Activated T-cell treated with anti-CD3 and anti-CD28 coated beads, Interleukin-2, amount 50 U/mL, for 24 hours (primary cell): ENCODE measurements at places on chromosomes 6 and 20.

DNA sequence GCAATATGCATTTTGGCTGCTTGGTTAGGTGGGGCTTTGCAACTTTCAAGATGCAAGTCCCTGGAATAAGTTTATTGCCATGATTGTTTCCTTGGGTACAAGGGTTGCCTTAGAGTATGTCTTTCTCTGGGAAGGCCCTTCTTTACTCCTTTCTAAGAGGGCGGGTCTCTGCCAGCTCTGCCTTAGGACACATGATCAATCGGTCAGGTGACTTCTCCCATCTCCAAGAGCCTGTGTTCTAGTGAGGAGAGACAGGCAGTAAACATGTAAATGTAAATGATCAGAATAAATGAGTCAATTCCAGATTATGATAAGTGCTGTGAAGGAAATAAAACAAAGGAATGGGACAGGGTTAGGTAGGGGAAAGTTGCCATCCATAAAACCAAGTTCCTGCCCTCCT, 43.2 kb upstream of the BCAS1 start:
- H3K4me3 ChIP-seq = no peak overlapping the region
- peaks cover 2% of the 10 kb centered on the region for H3K4me1 ChIP-seq
- H3K27me3 ChIP-seq = peaks cover 5% of the 10 kb centered on the region
- DNase-seq = no peak

DNA sequence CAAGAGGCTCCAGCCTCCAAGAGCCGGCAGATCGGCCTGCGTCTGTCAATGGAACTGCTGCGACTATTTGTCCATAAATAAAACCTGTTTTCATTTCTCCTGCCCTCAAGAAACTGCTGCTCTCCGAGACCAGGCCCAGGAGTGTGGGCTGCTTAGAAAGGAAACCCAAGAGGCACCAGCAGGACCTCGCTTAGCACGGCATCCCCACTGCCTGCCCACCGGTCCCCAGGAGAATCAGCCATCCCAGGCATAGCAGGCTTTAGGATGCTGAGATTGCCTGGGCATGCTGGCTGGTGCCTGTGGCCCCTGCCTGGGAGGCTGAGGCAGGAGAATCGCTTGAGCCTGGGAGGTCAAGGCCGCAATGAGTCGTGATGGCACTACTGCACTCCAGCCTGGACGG, 17.6 kb downstream of the NTSR1 start:
- DNase-seq = peak; percentile 24
- H3K27ac ChIP-seq = no peak overlapping the region
- H3K4me3 ChIP-seq = no peak overlapping the region
- H3K27me3 ChIP-seq = no peaks in the 10 kb centered on the region

DNA sequence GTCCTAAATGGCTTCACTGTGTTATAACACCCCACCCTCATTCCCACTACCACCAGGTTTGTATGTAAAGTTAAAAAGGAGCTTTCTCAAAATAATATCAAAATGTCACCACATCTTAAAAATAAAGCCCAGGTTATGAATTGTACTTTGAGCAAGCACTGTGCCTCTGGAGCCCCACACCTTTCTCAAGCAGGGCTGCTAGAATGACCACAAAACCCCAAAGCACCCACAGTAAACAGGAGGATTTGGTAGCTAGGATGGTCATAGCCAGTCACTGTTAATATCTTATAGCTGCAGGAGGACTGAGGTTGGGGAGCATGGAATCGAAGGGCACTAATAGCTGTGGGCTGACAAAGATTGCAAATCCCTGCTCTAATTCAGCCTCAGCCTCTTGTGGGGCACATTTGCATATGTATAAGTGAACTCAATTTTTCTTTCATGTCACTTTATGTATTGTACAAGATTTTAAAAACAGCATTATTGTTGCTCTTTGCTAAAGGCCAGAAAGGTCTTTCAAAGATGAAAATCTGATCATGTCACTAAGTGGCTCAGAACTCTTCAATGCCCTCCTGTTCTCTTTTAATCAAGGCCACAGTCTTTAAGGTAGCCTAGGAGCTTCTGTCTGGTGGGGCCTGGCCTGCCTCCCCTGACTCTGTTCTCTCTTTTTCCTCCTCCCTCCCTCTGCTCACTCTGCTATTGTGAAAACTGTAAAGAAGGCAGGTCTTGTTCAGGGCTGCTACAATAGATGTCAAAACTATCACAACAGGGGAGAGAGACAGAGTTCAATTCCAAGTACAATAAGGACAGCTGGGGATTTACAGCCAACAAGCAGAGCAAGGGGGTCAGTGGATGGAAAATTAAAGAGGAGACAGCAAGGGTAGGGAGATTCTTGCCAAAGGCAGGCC, 101.6 kb downstream of the TMEM200A start:
- no peak for DNase-seq
- H3K4me1 ChIP-seq = peaks cover 9% of the 10 kb centered on the region
- H3K4me3 ChIP-seq = no peak overlapping the region
- no peaks in the 10 kb centered on the region for H3K36me3 ChIP-seq
- no peak overlapping the region for H3K27ac ChIP-seq

DNA sequence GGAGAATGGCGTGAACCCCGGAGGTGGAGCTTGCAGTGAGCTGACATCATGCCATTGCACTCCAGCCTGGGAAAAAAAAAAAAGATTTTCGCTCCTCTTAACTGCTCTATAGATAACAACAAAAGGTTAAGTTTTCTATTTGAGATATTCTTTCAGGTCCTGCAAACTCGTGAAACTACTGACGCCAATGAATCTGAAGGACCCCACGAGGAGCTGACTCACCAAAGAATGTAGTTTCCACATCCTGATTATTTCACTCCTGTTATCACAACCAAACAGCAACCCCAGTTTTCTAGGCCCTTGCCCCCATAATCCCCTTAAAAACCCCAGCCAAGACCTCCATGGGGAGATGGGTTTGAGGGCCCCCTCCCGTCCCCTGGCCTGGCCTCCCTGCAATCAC, 58.7 kb downstream of the OTOR start:
- H3K27me3 ChIP-seq = peaks cover 59% of the 10 kb centered on the region
- no peak overlapping the region for H3K27ac ChIP-seq
- H3K4me1 ChIP-seq = no peaks in the 10 kb centered on the region
- no peak overlapping the region for H3K4me3 ChIP-seq

- H3K27ac ChIP-seq = peak overlapping the region; percentile 15
- no peak overlapping the region for H3K4me3 ChIP-seq
- H3K27me3 ChIP-seq = no peaks in the 10 kb centered on the region
- H3K4me1 ChIP-seq = peaks cover 17% of the 10 kb centered on the region
Observed at GRCh38 chr6:110216140-110216539, 35.9 kb downstream of the CDC40 start.

GRCh38 chr6:156699017-156699421, 78.2 kb upstream of the ARID1B start:
- H3K4me3 ChIP-seq = no peak overlapping the region
- peaks cover 22% of the 10 kb centered on the region for H3K4me1 ChIP-seq
- no peaks in the 10 kb centered on the region for H3K36me3 ChIP-seq
- H3K27ac ChIP-seq = no peak overlapping the region
- no peak for DNase-seq

DNA sequence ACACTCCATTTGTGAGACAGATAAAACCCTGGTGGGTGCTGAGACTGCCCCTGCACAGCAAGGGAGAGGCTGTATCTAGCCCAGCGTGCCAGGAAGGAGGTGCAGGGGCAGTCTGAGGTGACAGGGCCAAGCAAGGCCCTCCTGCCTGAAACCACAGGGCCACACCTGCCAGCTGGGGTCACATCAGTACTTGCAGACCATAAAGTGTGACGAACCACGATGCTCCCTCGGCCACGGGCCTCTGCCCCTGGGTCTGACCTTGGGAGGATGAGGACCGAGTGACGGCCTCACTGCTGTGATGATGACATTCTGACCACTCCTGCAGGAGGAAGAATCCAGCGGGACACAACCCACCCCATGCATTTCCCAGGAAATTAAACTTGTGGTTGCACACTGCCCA, 75.1 kb downstream of the NINL start:
- H3K4me1 ChIP-seq = no peaks in the 10 kb centered on the region
- peaks cover 21% of the 10 kb centered on the region for H3K36me3 ChIP-seq
- H3K27ac ChIP-seq = no peak overlapping the region
- H3K27me3 ChIP-seq = no peaks in the 10 kb centered on the region
- H3K4me3 ChIP-seq = no peak overlapping the region
- DNase-seq = no peak

GRCh38 chr20:57451431-57451794, 60.2 kb downstream of the RBM38 start:
- no peaks in the 10 kb centered on the region for H3K27me3 ChIP-seq
- no peak overlapping the region for H3K27ac ChIP-seq
- no peak for DNase-seq
- peaks cover 26% of the 10 kb centered on the region for H3K4me1 ChIP-seq
- no peak overlapping the region for H3K4me3 ChIP-seq

DNA sequence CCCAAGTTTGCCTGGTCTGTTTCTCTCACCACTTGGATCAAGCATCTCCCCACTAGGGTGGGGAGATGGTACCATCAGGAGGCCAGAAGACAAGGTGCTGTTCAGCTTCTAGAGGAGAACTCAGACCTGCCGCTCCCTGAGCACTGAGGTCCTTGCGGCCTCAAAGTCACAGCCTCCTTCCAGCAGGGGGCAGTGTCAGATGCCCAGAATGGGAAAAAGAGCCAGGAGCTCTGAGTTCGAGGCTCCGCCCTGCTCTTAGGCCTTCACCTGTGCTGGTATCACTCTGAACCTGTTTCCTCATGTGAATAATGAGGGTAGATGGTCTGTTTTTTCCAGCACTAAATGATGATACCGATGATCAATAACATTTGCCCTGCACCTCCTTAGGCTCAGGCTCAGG, 68.7 kb downstream of the TOX2 start:
- no peaks in the 10 kb centered on the region for H3K36me3 ChIP-seq
- no peak overlapping the region for H3K4me3 ChIP-seq
- H3K27me3 ChIP-seq = no peaks in the 10 kb centered on the region

GRCh38 chr20:46963196-46963529, 68.5 kb downstream of the EYA2 start:
- no peak overlapping the region for H3K4me3 ChIP-seq
- H3K36me3 ChIP-seq = no peaks in the 10 kb centered on the region
- DNase-seq = no peak
- peaks cover 31% of the 10 kb centered on the region for H3K27me3 ChIP-seq
- H3K27ac ChIP-seq = no peak overlapping the region

- no peak overlapping the region for H3K27ac ChIP-seq
- H3K4me1 ChIP-seq = no peaks in the 10 kb centered on the region
- no peak for DNase-seq
- H3K36me3 ChIP-seq = no peaks in the 10 kb centered on the region
Observed at GRCh38 chr6:84052883-84053241, 19.3 kb downstream of the MRAP2 start.

DNA sequence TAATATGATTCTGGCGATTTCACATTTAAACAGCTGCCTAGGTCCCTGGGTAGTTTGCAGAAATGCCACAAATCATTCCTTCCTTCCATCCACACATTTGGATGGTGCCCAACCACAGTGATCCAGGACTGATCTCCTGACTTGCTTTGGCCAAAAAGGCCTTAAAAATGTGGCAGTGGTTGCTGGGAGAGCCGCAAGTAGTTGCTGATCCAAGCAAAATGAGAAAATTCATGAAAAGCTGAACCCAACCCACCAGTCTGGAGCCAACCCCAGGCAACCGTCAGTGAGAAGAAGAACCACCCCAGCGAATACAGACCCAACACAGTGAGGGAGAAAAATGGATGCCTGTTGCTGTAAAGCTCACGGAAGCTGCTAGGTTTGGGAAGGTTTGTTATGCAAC, 25.1 kb downstream of the RALGAPA2 start:
- no peak overlapping the region for H3K4me3 ChIP-seq
- peaks cover 60% of the 10 kb centered on the region for H3K4me1 ChIP-seq
- no peaks in the 10 kb centered on the region for H3K36me3 ChIP-seq
- DNase-seq = no peak
- H3K27ac ChIP-seq = no peak overlapping the region

DNA sequence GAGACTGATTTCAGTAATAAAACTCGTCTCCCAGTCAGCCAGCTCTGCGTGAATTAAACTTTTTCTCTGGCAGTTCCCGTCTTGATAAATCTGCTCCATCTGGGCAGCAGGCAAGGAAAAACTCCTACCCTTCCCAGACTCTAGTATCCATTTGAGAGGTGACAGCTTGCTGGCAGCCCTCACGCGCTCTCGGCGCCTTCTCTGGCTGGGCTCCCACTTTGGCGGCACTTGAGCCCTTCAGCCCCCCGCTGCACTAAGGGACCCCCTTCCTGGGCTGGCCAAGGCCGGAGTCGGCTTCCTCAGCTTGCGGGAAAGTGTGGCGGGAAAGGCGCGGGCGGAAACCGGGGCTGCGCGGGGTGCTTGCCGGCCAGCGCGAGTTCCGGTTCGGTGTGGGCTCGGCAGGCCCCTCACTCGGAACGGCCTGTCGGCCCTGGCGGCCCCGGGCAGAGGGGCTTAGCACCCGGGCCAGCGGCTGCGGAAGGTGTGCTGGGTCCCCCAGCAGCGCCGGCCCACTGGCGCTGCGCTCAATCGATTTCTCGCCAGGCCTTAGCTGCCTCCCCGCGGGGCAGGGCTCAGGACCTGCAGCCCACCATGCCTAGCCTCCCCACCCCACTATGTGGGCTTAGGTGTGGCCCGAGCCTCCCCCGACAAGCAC, 21.8 kb upstream of the GMPR start:
- H3K27me3 ChIP-seq = peaks cover 58% of the 10 kb centered on the region
- H3K4me3 ChIP-seq = no peak overlapping the region
- H3K4me1 ChIP-seq = peaks cover 7% of the 10 kb centered on the region
- no peak overlapping the region for H3K27ac ChIP-seq
- no peaks in the 10 kb centered on the region for H3K36me3 ChIP-seq

DNA sequence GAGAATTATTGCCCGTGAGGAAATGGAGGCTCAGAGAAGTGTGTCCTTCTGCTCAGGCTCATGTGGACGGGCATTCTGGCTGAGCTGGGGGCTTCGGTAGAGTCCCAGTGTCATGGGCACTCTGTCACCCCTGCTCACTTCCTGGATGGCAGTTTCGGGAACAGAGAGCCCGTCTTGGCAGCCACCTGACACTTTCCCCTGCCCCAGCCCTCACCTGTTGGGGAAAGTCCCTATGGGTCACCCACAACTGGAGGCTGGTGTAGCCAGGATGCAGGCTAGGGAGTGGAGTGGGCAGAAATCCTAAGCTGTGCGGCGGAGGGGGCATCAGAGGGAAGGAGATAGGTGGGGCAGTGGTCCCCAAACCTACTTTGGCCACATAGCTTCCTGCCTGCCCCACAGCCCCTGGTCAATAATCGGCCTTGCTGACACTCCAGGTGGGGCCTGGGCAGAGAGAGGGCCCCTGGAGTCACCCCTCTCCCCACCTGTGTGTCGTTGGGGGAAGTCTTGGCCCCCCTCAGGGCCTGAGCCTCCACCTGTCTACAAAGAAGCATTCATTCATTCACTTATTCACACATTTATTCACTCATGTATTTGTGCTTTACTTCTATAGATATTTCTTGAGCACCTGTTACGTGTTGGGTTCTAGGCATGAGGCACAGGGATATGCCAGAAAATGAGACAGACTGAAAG, 40.5 kb downstream of the SNAI1 start:
- H3K36me3 ChIP-seq = no peaks in the 10 kb centered on the region
- no peaks in the 10 kb centered on the region for H3K27me3 ChIP-seq
- DNase-seq = no peak
- no peak overlapping the region for H3K27ac ChIP-seq
